ENCODE measurements at places on chromosomes 3 and 15.

- no peak for DNase-seq
Observed at GRCh38 chr15:45399381-45400212, 21.3 kb upstream of the GATM start.

GRCh38 chr3:52303811-52304210 is 12.3 kb upstream of the DNAH1 start:
- no peak for DNase-seq

DNA sequence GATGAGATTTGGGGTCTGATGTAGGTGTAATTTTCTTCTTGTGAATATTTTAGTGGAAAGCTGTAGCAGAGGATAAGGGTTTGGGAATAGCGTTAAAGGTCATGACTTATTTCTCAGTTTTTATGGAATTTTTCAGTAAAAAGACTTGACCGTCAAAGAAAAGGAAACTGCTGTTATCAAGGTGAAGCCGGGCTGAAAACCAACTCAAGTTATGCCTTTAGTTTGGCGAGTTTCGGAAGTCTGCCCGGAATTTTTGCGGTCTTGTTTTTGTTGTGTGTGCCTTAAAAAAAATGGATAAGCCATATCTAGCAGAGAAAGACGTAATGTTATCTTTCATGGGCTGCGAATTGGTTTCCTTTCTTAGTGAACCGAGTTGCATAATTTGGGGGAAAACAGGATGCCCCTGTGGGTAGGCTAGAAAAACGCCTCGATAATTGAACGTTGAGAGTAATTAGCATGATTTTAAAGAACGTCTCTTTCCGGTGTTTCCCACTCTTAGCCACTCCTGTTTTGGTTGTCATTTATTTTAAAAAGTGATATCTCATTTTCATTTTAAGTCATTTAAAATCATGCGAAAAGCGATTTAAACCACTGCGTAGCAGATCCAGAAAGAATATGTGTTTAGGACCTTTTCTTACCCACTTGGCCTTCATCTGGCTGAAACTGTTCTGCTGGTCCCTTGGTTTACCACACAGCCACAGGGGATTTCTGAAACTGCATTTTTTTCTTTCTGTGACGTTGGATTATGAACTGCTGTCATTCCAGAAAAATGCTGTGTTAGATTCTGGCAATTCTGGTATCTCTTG is 1.1 kb downstream of the NFKBIZ start:
- peak; percentile 24 for DNase-seq

- no peak for DNase-seq
Observed at GRCh38 chr15:41105348-41106334, 10.4 kb downstream of the INO80 start.

- DNase-seq = no peak
Observed at GRCh38 chr15:33330931-33331330, 20.2 kb downstream of the RYR3 start.

DNA sequence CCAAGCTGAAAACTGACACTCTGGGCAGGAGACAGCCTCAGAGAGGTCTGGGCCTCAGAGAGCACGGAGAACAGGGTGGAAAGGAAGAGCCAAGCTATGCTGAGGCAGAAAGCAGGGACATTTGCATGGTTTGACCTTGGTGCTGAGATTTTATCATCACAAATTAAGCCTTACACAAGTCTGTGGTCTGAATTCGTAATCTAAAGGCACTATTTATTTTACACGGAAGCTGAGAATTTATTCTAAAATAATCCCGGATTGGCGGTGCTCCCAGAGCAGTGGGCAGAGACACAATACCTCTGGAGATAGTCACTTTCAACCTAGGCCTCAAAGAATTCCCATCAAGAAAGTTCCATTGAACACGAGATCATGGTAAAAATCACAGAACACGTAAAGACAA is 47.5 kb downstream of the CFAP92 start:
- DNase-seq = no peak

GRCh38 chr3:143060906-143061305 is 58.7 kb upstream of the CHST2 start:
- no peak for DNase-seq
